ENCODE measurements at places on chromosomes 13 and 19.

- DNase-seq = no peak
Measured at GRCh38 chr13:41408121-41408520, 49.2 kb upstream of the RGCC start.

- DNase-seq = no peak
Measured at GRCh38 chr13:20442798-20443381, 82.8 kb downstream of the CRYL1 start.

GRCh38 chr19:43467730-43468129, 2.3 kb upstream of the LYPD3 start:
- no peak for DNase-seq

GRCh38 chr13:39692660-39693438, 37.4 kb downstream of the COG6 start:
- no peak for DNase-seq

DNA sequence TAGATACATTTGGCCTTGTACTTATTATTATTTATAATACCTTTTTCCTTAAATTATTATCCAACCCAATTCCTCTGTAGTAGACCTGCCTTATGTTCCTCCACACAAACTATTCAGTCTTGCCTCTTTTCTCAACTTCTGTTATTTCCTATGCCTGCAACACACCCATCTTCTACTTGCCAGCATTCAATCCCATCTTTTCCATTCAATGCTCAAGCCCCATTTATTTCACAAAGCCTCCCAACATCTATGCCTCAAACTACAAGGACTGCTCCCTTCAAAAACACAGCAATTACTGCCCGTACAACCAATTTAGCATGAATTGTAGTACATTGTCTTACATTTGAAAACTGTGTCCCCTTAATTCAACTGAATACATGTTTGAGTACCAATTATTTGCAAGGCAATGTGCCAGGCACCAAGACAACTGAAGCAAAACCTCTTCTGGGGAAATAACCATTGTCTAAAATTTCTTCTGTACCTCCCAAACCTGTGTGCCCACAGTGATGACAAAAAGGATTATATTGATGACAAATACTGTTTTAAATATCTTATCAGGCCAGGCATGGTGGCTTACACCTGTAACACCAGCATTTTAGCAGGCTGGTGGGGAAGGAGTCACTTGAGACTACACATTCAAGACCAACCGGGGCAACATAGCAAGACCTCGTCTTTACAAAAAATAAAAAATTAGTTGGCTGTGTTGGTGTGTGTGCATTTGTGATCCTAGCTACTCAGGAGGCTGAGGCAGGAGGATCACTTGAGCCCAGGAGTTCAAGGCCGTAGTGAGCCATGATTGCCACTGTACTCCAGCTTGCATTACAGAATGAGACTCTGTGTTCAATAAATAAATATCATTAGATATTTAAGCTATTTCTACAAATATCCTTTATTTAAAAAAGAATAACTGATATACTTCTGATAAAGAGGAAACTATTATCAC, 35.1 kb downstream of the ELF1 start:
- DNase-seq = no peak

Measured in activated T-helper 1 cell treated with anti-CD3 and anti-CD28 coated beads, Interleukin-12 subunit alpha, Interleukin-12 subunit beta, Interleukin-2, Interleukin-4 antibody, amounts not matched to agents 30 ng/mL and 10 ng/mL and 1 ng/mL, durations not matched to agents 14 hours and 24 hours and 36 hours (primary cell).